Activated T-helper 2 cell treated with anti-CD3 and anti-CD28 coated beads, Interferon-gamma antibody, Interleukin-2, Interleukin-4, amounts not matched to agents 10 μg/mL and 5 μg/mL and 100 μg/mL, durations not matched to agents 14 hours and 24 hours and 36 hours (primary cell): ENCODE measurements at places on chromosomes 11 and 22.
A peak's percentile ranks its signal among the peaks of the same experiment; 100 is the strongest.

DNA sequence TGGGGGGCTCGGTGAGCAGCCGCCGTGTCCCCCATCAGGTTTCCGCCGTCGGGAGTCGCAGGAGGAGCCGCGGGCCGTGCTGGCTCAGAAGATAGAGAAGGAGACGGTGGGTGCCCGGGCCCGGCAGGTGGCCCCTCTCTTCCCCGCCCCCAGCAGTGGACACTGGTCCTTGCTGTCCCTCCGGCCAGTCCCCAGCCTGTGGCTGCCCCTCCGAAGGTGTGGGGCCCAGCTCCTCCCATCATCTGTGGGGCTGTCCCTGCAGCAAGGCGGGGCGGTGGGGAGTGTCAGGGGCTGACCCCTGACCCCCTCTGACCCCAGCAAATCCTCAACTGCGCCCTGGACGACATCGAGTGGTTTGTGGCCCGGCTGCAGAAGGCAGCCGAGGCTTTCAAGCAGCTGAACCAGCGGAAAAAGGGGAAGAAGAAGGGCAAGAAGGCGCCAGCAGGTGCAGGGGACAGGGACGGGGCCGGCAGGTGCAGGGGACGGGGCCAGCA is 15.3 kb downstream of the EPS8L2 start:
- peaks cover 27% of the 10 kb centered on the region for H3K27me3 ChIP-seq
- peaks cover 8% of the 10 kb centered on the region for H3K4me1 ChIP-seq
- DNase-seq, result no peak
- no peak overlapping the region for H3K27ac ChIP-seq
- no peak overlapping the region for H3K4me3 ChIP-seq
- H3K36me3 ChIP-seq, result no peaks in the 10 kb centered on the region

- H3K27ac ChIP-seq, result no peak overlapping the region
- DNase-seq, result no peak
- no peak overlapping the region for H3K4me3 ChIP-seq
- H3K4me1 ChIP-seq, result no peaks in the 10 kb centered on the region
- peaks cover 27% of the 10 kb centered on the region for H3K36me3 ChIP-seq
Observed at GRCh38 chr22:41230401-41230785, 10.3 kb downstream of the CHADL start.

GRCh38 chr11:101336858-101337257 is 207.2 kb upstream of the PGR start:
- H3K27me3 ChIP-seq, result no peaks in the 10 kb centered on the region
- H3K4me1 ChIP-seq, result no peaks in the 10 kb centered on the region
- no peaks in the 10 kb centered on the region for H3K36me3 ChIP-seq
- DNase-seq, result no peak
- no peak overlapping the region for H3K4me3 ChIP-seq

DNA sequence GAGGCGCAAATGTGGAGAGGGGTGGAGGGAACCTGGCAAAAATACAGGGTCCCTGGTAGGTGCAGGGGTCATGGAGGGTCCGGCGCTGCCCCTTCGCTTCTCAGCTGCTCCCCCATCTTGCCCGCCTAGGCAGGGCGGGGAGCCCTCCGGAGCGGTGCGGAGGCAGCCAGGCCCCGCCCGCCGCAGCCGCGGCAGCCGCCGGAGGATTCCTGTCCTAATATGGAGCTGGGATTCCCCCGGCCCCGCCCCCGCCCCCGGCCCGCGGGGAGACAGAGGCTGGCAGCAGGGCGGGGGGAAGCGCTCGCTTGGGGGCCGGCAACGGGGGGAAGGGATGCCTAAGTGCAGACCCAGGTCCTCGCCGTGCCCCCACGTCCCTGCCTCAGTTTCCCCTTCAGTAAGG is 1.0 kb upstream of the NPAS4 start:
- no peak overlapping the region for H3K27ac ChIP-seq
- no peak overlapping the region for H3K4me3 ChIP-seq
- H3K36me3 ChIP-seq, result no peaks in the 10 kb centered on the region
- H3K27me3 ChIP-seq, result peaks cover 21% of the 10 kb centered on the region

DNA sequence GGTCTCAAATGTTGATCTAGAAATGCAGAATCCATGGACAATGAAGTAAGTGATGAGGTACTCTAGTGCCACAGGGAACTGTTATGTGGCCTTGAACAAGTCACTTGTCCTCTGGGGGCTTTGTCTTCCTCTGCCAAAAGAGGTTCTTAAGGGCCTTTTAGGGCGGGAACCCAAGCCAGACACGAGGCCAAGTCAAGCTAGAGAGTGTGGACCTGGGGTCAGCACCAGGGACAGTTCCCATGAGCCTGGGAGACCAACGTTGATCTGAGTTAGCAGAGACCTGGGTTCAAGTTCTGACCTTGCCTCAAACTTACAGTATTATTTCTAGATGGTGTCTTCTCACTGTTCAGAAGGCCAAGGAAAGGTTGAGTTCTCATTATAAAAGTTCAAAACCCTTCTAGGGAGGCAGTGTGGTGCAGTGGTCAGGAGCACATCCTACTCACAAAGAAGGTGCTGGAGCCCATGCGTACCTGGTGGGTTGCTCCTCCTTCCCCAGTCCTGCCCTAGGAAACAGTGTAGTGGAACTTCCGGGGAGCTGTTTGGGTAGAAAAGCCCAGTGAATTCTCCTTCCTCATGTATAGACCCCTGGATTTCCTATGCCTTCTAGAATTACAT is 121.5 kb downstream of the CHST1 start:
- H3K36me3 ChIP-seq, result no peaks in the 10 kb centered on the region
- no peak for DNase-seq
- no peak overlapping the region for H3K27ac ChIP-seq
- no peaks in the 10 kb centered on the region for H3K27me3 ChIP-seq
- no peak overlapping the region for H3K4me3 ChIP-seq

DNA sequence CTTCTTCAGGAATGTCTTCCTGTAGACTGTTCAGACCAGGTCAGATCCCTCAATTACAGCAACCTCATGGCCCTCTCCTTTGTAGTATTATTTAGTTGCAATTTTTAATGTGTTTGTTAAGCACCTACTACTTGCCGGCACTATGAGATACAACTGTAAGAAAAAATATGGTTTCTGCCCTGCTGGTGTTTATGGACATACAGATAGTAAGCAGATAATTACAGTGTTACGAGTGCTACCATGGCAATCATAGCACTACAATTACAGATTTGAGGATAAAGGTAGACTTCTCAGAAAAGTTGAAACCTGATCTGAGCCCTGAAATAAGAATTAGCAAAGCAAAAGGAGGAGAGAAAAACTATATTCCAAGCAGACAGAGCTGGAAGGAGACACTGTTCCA is 2.8 kb downstream of the LRRC51 start:
- H3K4me1 ChIP-seq, result peaks cover 32% of the 10 kb centered on the region
- peaks cover 15% of the 10 kb centered on the region for H3K36me3 ChIP-seq
- DNase-seq, result no peak
- H3K27ac ChIP-seq, result no peak overlapping the region

DNA sequence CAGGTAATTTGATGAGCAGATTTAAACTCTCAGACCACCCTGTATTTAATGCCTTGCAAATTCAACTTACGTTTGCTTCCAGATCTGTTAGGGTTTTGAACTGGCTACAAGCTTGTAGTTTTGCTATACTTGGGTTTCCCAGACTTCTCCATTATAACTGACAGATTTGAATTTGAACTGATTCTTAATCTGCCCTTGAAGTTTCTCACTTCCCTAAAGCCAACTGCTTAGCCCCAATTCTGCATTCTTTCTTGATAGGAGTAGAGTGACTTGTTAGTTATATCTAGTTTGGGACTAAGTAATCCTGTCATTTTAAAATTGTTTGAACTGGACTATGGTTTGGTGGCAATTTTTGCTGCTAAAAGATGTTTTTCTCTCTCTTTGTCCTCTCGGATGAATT is 9.7 kb downstream of the LAYN start:
- H3K4me3 ChIP-seq, result no peak overlapping the region
- no peaks in the 10 kb centered on the region for H3K4me1 ChIP-seq

GRCh38 chr22:46795845-46796565 is 33.6 kb downstream of the TBC1D22A start:
- H3K36me3 ChIP-seq, result peaks cover 53% of the 10 kb centered on the region
- no peaks in the 10 kb centered on the region for H3K27me3 ChIP-seq
- no peak overlapping the region for H3K4me3 ChIP-seq
- DNase-seq, result no peak
- no peak overlapping the region for H3K27ac ChIP-seq

DNA sequence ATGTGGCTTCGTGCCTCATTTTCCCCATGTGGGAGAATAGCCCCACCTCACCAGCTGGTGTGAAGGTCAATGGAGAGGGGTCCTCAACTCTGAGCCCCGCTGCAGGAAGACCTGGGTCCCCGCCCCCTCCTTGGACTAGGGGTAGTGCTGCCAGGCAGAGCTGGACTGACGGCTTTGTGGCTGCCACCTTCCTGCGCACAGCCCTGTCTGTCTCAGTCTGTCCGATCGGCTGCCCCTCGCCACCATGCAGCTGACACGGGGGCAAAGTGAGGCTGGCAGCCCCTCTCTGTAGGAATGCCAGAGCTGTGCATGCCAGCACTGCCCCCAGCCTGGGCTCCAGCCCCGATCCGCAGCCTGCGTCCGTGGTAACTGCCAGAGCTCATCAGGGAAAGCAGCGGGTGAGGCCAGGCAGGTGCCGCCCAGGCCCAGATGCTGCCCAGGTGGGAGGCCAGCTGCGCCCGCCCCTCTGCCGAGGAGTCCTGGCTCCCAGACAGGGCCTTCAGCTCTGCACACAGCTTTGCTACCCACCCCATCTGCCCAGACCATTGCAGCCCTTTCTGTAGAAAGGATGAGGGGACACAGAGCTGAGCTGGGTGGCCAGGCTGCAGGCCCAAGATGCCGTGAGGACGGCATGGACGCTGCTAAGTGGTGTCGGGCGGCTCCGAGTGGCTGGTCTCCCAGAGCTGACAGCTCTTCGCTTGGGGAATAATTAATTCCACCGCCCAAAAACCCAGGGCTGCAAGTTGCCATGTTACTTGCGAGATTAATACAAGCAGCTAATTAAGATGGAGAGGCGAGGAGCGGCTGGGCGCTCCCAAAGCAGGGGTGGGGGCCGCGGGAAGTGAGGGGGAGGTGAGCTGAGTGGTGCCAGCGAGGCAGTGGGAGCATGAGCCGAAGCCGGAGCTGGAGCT is 19.5 kb upstream of the FLRT1 start:
- H3K4me1 ChIP-seq, result no peaks in the 10 kb centered on the region
- no peak overlapping the region for H3K4me3 ChIP-seq
- DNase-seq, result no peak
- no peak overlapping the region for H3K27ac ChIP-seq
- no peaks in the 10 kb centered on the region for H3K36me3 ChIP-seq

DNA sequence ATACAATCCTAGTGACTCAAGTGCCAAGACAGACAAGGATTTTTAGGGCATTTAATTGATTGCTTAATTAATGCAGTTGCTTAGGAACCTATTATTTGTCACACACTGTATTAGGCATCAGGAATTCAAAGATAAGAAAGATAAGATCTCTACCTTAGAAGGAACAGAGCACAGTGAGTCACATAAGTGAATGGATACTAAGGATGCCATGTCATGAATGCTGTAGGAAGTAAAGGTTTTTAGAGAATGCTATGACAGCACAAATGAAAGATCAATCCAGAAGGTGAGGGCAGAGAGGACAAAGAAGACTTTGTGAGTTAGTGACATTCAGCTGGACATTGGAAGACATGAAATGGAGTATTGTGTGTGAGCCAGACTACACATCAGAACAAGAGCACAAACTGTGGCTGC is 147.9 kb upstream of the DDI1 start:
- H3K27ac ChIP-seq, result no peak overlapping the region
- H3K4me3 ChIP-seq, result no peak overlapping the region
- DNase-seq, result no peak
- no peaks in the 10 kb centered on the region for H3K36me3 ChIP-seq
- H3K27me3 ChIP-seq, result no peaks in the 10 kb centered on the region
- no peaks in the 10 kb centered on the region for H3K4me1 ChIP-seq

GRCh38 chr22:24156913-24157821 is 24.1 kb upstream of the SUSD2 start:
- H3K36me3 ChIP-seq, result peaks cover 6% of the 10 kb centered on the region
- H3K27ac ChIP-seq, result peak overlapping the region; percentile 86
- peak; percentile 87 for DNase-seq
- no peaks in the 10 kb centered on the region for H3K27me3 ChIP-seq
- H3K4me3 ChIP-seq, result peak overlapping the region; percentile 85
- H3K4me1 ChIP-seq, result peaks cover 45% of the 10 kb centered on the region

GRCh38 chr11:119473901-119474681 is 51.1 kb upstream of the THY1 start:
- H3K4me1 ChIP-seq, result peaks cover 4% of the 10 kb centered on the region
- no peak overlapping the region for H3K4me3 ChIP-seq
- no peaks in the 10 kb centered on the region for H3K27me3 ChIP-seq
- no peak for DNase-seq
- H3K36me3 ChIP-seq, result no peaks in the 10 kb centered on the region
- no peak overlapping the region for H3K27ac ChIP-seq

DNA sequence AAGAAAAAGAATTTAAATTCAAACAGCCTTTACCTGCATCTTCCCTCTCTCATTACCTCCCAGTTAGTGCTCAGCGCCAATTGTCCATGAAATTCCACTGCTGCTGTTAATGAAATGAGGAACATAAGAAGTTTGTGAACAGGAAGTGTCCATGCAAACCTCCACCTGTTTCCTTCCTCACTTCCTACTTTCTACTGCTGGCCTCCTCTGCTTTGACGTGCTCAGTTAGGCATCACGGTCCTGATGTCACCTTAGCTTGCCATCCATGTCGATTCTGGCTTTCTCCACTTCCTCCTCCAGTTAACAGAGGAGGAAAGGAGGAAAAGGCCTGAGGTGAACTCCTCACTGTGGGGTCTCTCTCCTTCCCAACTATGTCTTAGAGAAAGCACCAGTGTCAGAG is 26.9 kb upstream of the HTR3A start:
- DNase-seq, result no peak
- no peaks in the 10 kb centered on the region for H3K4me1 ChIP-seq
- no peak overlapping the region for H3K27ac ChIP-seq
- no peak overlapping the region for H3K4me3 ChIP-seq

DNA sequence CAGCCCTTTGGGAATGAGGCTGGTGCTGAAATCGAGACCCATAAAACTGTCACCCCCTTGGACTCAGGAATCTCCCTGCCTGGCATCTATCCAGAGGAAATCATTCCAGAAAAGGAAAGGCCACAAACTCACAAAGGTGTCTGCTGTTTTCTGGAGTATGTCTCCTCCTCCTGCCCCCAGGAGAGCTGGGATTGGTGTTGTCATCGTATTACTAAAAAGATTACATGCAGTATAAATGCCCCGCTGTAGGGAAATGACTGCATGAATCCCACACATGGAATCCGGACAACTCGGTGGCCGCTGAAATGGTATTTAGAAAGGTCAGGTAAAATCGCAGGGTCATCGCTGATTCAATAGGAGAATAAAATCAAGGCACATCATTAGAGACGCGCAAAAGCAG is 18.9 kb upstream of the RFPL3 start:
- H3K27me3 ChIP-seq, result peaks cover 18% of the 10 kb centered on the region
- no peak overlapping the region for H3K4me3 ChIP-seq
- H3K4me1 ChIP-seq, result peaks cover 7% of the 10 kb centered on the region
- H3K36me3 ChIP-seq, result no peaks in the 10 kb centered on the region
- H3K27ac ChIP-seq, result no peak overlapping the region
- no peak for DNase-seq
